NCI-H2107 (cell line): ENCODE measurements at places on chromosomes 11 and 22.

GRCh38 chr11:44159848-44160721, 64.6 kb downstream of the EXT2 start:
- DNase-seq = no peak

- no peak for DNase-seq
These were observed 5.4 kb downstream of the MMP1 start for GRCh38 chr11:102792604-102793003.

DNA sequence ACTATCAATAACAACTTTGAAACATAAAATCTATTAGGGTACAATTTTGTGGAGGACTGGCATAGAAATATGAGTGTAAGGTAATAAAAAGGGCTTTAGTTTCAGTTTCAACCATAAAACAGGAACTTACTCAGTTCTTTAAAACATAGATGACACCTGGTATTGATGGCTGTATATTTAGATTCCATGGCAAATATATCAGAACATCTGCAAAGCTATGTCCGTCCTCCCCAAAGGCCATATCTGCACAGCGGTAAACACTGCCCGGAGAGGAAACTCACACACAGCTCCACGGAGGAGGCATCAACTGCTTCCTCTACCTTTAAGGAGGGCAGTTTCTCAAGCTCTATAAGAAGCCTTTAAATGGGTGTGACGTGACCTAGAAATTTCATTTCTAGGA, 993.3 kb downstream of the BRD1 start:
- DNase-seq = no peak

GRCh38 chr11:105718641-105719040, 108.8 kb downstream of the GRIA4 start:
- DNase-seq = no peak

DNA sequence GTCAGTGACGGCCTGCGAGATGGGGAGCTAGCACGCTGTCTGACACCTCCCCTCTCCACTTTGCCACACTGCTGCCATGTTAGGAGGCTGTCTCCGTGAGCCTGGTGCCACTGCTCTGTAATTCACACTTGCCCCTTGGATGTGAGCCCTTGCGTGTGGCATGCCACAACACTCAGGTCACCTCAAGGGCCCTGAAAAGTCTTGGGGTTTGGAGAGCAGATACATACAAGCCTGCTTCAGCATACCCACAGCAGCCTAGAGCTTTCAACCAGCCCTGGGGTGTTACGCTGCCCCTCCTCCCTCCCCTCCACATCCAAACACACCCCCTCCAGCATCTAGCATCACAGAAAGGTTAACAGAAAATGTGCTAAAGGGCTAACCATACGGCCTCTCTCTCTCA, 69.5 kb upstream of the TBCEL start:
- DNase-seq = no peak

DNA sequence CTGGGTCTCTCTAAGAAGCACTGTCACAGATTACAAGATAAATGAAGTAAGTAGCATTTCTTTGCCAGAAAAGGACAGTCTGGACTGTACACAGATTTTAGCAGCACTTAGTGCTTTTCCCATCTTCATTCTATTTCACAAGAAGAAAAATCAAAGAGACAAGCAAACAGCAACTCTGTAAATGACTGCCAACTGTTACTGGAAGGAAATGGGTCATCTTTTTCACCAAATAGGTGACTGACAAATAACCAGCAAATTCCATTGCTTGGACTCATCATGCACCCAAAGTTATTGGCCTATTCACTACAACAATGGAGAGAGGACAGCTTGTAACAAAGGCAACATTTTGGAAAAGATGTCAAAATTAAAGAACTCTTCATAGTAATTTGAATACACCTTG, 28.9 kb upstream of the CARD18 start:
- no peak for DNase-seq

DNA sequence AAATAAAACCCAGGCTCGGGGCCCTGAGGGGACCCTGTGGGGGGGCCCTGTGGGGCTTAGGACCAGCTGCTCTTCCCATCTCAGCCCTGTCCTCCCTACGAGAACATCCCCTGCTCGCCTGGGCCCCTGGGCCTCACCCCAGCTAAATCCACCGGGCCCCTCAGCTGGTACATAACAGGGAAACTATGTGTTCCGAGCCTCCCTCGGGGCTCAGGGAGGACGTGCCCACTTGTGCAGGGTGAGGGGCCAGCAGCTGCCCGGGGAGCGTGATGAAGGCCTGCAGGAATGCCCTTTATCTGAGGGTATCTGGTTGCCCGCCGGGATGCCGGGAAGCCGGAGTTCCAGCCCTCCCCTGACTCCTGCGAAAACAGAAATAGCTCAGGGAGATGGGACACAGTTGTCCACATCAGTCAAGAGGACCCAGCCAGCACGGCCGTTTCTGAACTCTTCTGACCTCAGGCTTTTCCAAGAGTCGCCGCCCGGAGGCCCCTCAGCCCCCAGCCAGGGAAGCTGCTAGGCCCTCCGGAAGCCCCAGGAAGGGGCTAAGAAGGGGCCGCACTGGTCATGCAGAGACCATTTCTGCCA, 20.6 kb downstream of the MRPL23 start:
- DNase-seq = no peak
